HuH-7.5 (cell line): ENCODE measurements at places on chromosomes 7 and 10.
A peak's percentile ranks its signal among the peaks of the same experiment; 100 is the strongest.

- DNase-seq = no peak
Measured at GRCh38 chr10:64148607-64149006, 627.4 kb downstream of the REEP3 start.

DNA sequence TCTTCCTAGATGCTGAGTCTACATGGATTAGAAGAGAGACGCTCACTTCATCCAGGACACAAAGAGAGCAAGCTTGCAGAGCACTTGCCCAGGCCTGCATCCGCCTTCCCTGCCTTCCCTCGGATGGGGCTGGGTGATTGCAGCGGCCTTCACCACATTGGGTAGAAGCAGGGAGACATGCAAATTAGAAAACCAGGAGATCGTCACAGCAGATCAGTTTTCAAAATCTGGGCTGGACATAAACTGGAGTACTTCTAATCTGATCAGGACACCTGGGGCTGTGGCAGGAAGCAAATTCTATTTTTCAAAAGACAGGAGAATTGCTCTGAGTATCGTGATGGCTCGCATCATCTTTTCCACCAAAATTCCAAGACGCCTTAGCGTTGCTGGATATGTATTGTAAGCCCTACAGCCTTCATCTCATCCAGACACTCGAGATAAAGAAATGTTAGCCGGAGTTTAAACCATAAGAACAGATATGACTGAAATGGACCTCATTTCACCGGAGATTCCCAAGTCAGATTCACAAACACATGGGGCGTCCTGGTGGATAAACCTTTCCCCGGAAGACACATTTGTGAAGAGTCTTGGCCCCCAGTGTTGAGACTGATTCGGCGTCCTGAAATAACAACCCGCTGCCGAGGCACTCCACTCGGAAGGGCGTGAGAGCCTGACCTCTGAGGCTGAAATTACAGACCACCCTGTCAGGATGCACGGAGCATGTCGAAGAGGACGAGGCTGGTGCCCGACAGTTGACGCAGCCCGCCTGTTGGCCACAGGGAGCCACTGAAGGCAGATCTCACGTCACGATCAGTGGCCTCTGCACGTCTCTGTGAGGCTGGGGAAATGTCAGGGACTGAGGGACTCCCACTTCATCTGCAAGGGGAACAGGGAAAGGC lies 91.2 kb upstream of the PARD3 start:
- peak; percentile 17 for DNase-seq

GRCh38 chr7:85521108-85521694 lies 334.3 kb upstream of the SEMA3D start:
- DNase-seq = no peak

- DNase-seq = no peak
Measured at GRCh38 chr10:128018691-128019090, 107.5 kb downstream of the MKI67 start.

GRCh38 chr7:55021053-55021452 lies 2.2 kb downstream of the EGFR start:
- no peak for DNase-seq

GRCh38 chr10:80700760-80701444 lies 163.2 kb downstream of the SH2D4B start:
- DNase-seq = no peak

DNA sequence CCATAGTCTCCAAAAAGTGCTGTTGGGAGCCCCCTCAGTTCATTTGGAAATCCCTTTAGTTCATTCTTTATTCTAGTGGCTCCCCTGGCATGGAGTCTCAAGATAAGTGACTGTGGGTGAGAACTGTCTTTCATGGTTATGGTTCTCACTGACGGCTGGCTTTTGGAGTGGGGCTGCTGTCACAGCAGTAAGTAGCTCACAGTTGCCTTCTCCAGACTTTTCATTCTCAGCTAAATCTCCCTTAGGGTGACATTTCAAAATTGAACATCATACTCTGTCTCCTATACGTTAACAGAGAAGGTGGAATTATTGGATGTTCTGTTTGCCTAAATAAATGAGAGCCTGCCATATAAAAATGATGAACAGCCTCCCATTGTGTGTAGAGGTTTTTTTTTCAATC lies 58.7 kb downstream of the PLPP4 start:
- DNase-seq = no peak

GRCh38 chr10:94303929-94304328 lies 58.8 kb downstream of the NOC3L start:
- DNase-seq = no peak

DNA sequence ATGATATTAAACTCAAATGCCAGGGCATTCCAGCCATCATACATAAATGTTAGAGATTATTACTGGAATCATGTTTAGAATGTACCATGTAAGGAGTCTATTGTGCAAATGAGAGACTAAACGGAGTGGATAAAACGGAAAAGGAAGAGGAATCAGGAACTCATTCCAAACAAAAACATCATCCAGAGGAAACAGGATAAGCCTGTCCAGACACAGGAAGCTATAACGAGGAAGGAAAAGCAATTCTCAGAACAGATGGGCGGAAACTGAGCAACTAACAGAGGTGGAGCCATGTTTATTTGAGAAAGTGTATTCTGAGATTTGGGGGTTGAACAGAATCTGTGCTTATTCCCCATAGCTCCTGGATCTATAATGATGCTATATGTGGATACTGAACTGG lies 52.3 kb upstream of the TRIM24 start:
- no peak for DNase-seq

DNA sequence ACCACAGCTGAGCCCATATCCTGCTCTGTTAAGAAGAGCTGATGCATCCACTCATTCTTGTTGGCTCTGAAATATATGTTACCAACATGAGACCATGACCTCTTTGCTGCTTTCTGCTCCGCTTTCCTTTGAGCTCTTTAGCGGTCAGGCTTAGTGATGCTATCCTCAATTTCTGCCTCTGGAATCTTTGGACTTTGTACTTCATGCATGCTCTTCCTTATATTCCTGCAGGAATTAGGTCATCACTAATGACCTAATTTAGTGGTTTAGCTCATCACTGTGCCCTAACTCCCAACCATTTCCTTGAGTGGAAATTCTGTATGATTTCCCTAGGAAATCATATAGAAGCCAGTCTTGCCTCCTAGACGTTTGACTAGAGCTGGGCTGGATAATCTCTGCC lies 119.5 kb downstream of the AOAH start:
- DNase-seq = no peak

- DNase-seq = no peak
Measured at GRCh38 chr10:14052931-14053330, 277.8 kb downstream of the FRMD4A start.

- DNase-seq = no peak
Measured at GRCh38 chr7:40057292-40057691, 77.1 kb downstream of the MPLKIP start.

GRCh38 chr10:132974886-132975830 lies 32.8 kb upstream of the CFAP46 start:
- no peak for DNase-seq

DNA sequence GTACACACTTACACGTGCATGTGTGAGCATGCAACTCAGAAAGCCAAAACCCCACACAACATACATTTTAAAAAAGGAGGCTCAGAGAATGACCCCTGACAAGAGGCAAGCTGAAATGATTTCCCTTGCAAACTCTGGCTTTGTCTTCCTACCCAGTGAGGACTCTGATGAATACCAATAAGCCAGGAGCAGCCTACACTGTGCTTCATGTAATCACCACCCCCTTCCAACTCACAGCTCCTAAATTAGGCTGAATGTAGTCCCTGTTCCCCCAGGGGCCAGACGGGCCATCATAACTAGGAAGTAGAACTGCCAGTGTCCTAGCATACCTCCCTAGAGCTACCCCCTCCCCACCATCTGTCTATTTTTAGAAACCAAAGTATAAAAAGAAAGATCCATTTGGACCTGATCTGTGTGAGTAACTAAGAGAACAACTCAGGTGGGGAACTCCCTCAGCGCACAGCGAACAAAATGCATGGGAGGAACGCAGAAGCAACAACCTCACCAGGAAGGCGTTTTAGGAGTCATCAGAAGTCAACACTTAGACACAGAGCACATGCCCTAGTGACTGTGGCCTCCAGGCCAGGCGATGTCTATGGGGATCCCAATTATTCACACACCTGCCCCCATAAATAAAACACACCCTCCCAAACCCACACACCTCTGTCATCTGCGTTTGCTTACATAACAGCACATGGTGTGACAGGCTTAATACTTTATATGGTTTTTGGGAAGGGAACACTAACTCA lies 1.9 kb downstream of the DGKI start:
- no peak for DNase-seq

DNA sequence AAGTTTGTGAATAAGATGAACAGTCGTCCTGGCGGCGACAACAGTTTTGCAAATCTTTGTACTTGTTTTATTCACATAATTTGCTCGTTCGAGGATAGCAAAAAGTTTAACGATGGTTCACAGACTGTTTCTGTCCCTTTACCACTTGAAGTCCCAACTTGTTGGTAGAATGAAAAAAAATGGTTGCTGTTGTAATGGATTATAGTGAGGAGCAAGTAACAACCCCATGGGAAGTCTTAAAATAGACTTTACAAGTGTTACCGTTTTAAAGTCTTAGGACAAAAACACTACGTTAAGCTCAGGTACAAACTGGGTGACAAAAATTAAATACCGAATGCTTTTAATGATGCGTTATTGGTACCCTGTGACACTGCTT lies 589 bp downstream of the LSM8 start:
- no peak for DNase-seq

DNA sequence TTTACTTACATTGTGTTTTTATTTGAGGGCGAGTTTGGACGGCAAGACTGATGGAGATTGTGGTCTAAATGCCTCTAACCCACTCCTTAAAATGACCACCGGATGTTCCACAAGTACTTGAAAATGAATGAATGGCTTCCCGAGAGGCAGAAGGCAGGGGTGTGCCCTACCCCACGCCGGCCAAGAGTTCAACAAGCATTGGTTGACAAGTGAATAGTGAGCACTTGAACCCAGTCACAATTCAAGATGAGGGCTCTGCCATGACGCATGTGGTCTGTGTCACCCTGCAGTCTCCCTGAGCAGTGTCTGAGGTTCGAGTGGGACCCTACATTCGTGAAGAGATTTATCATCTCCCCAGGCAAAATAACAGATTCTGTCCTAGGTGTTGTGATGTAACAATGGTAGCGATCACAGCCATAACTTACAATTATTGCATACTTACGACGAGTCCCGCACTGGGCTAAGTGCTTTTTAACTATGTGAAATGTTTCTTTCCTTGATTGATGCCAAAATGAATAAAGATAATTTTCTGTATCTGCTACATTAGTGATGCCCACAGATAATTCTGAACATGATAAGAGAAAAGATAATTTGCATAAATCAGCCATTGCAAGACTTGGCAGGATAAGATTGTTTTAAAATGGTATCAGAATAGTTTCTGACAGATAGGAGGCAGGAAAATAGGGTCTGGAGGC lies 305.4 kb downstream of the WDR37 start:
- DNase-seq = no peak

- no peak for DNase-seq
Measured at GRCh38 chr10:110200503-110200902, 6.9 kb upstream of the MXI1 start.

DNA sequence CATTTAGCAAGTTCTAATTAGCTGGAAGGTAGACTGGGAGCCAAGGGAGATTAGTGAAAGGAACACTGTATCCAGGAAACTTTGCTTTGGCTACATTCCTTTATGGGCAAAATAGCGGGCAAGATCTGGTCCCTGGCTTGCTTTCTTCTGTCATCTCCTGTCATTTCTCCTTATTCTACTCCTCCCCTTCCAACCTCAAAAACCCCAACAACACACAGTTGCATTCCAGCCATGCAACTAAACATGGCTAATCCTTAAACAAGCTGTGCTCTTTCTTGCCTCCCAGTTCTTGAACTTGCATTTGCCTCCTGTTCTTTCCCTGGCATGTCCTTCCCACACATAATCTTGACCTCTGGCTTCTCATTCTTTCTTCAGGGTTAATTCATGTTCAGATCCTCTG lies 59.5 kb upstream of the CDCA7L start:
- no peak for DNase-seq

DNA sequence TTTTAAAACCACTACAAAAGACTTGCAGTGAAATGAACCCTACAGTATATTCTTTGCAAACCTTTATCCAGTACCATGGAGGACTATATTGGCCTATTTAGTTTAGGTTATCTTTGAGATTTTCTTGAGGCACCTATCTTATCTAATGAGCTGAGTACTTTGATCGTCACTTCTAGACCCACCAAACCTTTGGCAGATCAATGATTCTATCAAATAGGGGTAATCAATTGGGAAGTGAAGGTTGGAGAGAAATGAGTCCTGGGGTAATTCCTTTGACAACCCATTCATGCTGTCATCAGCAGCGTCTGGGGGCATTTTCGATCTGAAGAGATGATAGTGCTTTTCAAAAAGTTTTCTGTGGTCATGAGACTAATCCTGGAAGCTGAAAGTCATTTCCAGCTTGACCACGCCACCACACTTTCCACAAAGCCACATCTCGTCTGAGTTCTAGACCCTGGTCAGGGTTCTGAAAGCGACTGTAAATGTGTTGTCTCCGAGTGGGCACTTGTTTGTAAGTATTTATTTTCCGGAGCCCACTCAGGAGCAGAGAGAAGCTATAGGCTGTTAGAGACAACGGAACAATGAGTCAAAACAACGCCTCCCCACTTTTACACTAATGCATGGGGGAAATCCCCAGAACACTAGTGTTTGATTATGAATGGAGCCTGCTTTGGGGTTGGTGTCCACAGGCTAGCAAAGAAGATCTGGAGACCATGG lies 4.8 kb downstream of the EGR2 start:
- no peak for DNase-seq

GRCh38 chr10:19111501-19112267 lies 63.1 kb downstream of the MALRD1 start:
- DNase-seq = no peak

GRCh38 chr7:132087421-132087820 lies 488.8 kb downstream of the PLXNA4 start:
- no peak for DNase-seq

GRCh38 chr7:91416155-91416865 lies 152.1 kb downstream of the FZD1 start:
- DNase-seq = no peak

- no peak for DNase-seq
Measured at GRCh38 chr7:31583942-31584341, 70.1 kb downstream of the ITPRID1 start.

DNA sequence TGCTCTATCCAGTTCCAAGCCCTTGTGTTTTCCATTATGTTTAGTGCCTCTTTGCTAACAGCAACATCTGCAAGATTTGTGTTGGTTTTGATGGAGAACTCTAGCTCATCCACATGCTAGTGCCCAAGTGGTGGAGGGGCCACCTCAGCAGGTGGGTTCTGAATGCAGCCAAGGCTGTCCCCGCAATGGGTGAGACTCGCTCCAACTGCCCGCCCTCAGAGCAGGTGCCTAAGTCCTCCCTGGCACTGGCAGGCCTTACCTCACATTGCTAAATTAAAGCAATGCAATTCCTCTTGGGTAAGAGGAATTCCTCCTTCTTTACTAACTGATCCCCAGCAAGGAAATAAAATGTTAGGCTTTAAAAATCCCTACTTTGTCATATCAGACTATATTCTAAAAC lies 146.8 kb downstream of the ADCY1 start:
- no peak for DNase-seq

- DNase-seq = no peak
Measured at GRCh38 chr7:69577221-69577620, 21.1 kb upstream of the AUTS2 start.

- no peak for DNase-seq
Measured at GRCh38 chr7:13822678-13823077, 166.8 kb downstream of the ETV1 start.
